ENCODE measurements at places on chromosomes 16 and 17.

DNA sequence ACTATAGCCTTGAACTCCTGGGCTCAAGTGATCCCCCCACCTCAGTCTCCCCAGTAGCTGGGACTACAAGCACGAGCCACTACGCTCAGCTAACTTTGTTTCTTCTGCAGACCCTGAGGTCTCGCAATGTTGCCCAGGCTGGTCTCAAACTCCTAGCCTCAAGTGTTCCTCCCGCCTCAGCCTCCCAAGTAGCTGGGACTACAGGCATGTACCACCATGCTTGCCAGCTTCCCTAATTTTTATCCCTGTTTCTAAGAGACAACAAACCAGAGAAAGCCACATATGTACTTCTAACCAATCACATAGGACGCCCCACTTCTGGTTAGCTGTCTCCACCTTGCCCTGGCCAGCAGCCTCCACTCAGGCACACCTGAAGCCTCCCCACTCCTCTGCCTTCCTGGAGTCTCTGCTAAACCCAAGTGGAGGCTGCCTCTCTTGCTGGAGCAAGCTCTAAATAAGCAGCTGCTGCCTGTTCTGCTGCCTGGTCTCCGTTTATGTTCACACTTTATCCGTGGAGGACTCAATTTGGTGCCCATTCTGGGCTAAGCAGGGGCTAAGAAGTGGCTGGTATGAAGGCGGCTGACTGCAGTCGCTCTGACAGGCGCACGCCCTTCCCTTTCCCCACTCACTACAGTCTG is 24.7 kb downstream of the NSMCE1 start:
- no peak for DNase-seq

GRCh38 chr17:80478487-80479245 is 2.3 kb upstream of the NPTX1 start:
- DNase-seq, result no peak

GRCh38 chr17:55168958-55169687 is 95.6 kb upstream of the HLF start:
- DNase-seq, result no peak

DNA sequence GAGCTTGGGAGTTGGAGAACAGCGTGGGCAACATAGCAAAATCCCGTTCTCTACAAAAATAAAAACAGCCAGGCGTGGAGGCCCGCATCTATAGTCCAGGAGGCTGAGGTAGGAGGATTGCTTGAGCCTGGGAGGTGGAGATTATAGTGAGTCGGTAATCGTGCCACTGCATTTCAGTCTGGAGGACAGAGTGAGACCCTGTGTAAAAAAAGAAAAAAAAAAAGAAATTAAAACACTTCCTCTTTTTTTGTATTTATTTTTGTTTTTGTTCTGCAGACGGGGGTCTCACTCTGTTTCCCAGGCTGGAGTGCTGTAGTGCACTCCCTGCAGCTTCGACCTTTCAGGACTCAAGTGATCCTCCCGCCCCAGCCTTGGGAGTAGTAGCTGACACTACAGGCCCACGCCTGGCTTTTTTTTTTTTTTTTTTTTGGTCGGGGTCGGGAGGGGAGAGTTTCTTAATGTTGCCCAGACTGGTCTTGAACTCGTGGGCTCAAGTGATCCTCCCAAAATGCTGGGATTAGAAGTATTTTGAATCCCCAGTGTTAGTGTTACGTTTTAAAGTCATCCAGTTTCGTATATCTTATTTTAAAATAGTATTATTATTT is 1.5 kb downstream of the IST1 start:
- no peak for DNase-seq

DNA sequence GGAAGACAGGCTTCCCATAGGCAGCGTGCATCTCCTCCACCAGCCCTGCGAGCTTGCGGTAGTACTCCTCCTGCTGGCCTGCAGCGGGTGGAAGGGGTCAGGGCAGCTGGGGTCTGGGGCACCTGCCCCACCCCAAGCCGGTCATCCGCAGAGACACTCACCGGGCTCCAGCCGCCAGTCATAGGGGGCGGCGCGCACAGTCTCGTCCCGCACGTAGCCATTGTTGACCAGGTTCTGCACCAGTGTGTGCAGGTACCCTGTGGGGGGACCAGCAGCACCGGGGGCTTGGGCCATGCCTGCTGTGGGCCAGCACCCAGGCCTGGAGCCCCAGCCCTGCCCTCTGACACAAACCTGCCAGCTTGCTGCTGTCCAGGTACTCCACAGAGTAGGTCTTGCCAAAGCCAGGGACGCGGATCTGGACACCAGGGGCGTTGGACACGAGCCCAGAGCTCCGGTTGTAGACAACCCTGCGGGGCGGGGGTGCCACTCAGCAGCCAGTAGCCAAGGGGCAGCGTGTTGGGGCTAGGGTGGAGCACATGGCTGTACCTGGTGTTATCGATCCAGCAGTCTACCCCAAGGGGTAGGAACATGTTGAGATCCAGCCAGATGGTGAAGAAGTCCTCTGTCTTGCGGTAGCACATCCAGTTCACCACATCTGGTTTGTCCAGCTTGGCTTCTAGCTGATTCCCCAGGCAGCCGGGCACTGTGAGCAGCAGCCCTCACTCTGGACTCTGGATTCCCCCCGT is 1.2 kb downstream of the LCAT start:
- no peak for DNase-seq

- no peak for DNase-seq
Measured at GRCh38 chr17:82668631-82669099, 20.4 kb upstream of the WDR45B start.

GRCh38 chr17:4232168-4232813 is 31.5 kb downstream of the ANKFY1 start:
- no peak for DNase-seq

- no peak for DNase-seq
Measured at GRCh38 chr16:19929062-19929511, 44.4 kb upstream of the GPRC5B start.

- DNase-seq, result no peak
Measured at GRCh38 chr16:82414476-82414875, 212.3 kb upstream of the CDH13 start.

- DNase-seq, result peak; percentile 74
Measured at GRCh38 chr16:30472328-30472942, at the start of gene ITGAL. TSS of gene ITGAL (plus strand) at chr16:30472742. CDS start at chr16:30472838, 96 bp downstream.
